ENCODE measurements at places on chromosomes 13 and 19. TPM values are rescaled to one million over a fixed set of nuclear protein-coding genes. Genes with fewer than 3 reads are reported as not detected.

DNA sequence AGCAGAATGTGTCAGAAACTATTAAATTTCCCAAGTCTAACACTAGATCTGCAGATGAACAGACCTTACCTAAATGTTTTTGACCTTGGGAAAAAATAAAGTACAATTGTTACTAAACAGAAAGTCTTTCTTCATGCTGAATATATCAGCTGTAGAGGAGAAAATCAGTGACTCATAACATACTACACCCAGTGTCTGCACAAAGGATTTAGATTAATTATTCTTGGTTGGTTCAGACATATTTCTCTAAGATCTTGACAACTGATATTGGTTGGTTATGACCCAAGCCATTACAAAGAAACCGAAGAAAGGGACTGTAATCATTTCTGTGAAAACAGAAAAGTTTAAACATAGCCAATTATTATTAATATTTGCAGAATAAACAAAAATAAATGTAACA is 225.1 kb downstream of the HS6ST3 start:
- no peak for DNase-seq

DNA sequence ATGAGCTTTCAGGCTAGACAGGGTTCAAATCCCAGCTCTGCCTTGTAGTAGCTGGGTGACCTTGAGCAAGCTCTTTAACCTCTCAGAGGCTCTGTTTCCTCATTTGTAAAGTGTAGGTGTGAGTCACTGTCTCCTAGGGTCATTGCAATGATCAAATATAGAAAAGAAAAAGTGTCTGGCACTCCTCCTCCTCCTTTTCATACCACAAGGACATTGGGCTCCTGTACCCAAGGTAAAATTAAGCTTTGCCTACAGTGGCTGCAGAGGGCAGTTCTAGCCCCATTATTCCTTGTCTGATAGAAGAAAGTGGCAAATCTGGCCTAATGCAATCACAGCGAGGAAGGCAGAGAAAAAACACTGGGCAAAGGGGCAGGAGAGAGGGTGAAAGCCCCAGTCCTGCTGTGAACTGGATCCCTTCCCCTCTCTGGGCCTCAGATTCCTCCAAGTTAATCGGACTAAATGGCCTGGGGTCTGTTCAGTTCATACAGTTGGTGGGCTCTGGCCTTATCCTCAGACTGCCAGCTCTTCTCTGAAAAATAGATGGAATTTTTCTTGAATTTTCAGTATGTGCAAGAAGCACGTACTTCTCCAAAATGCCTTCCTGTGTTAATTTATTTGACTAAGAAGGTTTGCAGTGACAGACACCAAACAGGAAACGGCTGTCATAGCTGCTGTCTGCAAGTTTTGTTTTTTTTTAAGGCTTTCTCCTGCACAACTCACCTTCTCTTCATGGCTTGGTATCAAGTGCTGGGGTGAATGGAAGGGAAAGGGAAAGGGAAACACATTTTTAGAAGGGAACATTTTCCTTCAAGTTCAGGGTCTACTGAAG is 35.3 kb downstream of the RGCC start:
- DNase-seq, result no peak

DNA sequence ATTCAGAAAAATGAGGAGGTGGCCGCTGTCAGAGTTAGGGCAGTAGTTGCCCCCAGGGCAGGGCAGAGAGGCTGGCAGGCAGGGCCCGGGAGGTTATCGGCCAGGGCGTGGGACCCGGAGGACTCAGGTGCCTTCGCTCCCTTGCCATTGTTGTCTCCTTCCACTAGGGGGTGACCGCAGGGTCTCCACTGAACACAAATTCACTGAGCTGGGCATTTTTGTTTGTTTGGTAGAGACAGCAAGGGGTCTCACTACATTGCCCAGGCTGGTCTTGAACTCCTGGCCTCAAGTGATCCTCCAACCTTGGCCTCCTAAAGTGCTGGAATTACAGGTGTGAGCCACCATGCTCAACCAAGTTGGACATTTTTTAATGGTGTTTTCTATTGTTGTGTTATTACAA is 25.1 kb downstream of the CARS2 start:
- no peak for DNase-seq

DNA sequence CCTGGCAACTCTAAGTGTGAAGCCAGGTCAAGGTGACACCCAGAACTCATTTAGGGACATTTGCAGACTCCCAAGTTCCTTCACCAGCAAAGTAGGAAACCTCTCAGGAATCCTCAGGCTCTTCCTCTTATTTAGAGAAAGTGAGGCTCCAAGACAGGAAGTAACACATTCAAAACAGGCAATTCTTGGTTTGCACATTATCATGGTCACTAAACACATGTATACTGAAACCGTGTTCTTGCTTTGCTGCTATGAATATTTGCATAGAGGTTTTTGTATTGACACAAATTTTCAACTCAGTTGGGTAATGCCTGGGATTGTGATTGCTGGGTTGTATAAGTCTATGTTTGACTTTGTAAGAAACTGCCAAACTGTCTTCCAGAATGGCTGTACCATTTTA is 13.2 kb upstream of the URI1 start:
- no peak for DNase-seq

- DNase-seq, result no peak
Observed at GRCh38 chr13:78934336-78934735, 275.4 kb upstream of the OBI1 start.

DNA sequence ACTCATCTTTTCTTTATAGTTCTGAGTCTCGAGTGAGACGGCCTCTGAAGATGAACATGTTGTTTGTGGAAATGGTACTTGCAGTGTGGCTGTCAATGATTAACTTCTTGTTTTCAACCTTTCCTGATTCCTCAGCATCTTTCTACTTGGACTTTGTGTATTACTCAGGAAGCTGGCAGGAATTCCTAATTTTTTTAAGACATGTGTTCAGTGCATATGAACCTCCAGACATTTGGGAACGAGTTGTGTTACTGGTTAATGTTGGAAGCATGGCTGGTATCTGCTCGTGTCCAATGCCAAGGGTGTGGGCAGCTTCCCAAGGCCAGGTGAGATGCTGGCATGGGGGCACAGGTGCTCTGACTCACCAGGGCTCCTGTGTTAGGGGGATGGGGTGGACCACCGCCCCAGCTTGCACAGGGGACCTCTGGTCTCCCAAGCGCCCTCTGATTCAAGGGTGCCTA is 61.1 kb upstream of the MCF2L start:
- DNase-seq, result no peak

DNA sequence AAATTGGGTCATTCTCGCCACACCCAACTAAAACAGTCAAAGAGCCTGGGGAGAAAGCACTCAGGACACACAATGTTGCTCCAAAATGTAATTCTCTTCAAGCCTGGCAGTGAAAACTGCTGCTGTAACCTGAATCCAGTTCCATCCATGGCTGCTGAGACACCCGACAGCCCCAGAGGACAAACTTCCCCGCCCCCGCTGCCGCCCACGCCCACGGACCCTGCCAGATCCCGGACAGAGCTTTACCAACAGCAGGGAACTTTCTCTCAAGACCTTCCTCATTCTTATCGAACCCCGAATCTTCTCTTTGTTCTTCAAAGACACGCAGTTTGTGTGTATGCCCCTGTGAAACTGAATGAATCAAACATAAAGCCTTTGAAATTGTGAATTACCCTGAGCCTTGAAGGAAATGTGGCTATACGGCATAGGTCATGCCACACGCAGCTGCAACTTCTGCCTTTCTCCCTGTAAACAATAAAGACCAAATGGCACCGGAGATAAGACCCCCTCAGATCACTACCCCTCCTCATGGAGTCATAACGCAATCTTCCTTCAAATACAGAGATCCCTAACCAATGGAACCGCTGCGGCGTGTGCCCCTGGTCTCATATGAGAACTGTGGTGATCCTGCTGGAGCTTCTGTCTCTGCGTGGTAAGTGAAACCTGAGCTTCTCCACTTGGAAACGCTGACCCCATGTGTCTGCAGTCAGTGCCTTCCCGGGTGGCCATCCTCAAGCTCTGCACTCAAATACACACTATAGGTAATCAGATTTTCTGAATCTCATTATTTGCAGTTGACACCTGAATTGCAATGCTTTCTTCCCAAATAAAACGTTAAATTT is 4.8 kb upstream of the LAMP1 start:
- DNase-seq, result no peak

- DNase-seq, result no peak
Observed at GRCh38 chr13:24225930-24226329, 65.4 kb downstream of the SPATA13 start.

DNA sequence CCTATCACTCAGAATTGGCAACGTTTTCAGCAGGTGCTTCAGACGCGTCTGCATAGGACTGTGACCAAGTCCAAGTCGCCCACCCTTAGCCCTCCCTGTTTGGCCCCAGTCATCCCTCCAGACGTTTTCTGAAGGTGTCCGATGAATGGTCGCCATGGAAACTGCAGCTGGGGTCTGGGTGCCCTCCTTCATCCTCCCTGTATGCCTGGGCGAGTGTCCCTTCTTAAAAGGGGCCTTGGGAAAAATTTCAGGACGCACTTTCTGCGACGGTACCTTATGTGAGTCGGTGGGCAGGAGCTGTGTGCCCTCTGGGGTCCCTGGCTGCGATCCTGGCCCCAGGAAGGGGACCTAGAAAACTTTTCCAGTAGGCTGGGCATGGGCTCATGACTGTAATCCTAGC is 25.1 kb downstream of the MAN2B1 start:
- DNase-seq, result no peak

GRCh38 chr13:48631441-48631840 is 22.3 kb upstream of the CYSLTR2 start:
- DNase-seq, result no peak

FCAR gene
- polyA plus RNA-seq, result not detected

TBXA2R gene
- polyA plus RNA-seq, result 2.1 TPM

GNG8 gene
- polyA plus RNA-seq, result not detected
